IPS DF 19.7 (cell line): ENCODE measurements at places on chromosomes 13 and 19.

DNA sequence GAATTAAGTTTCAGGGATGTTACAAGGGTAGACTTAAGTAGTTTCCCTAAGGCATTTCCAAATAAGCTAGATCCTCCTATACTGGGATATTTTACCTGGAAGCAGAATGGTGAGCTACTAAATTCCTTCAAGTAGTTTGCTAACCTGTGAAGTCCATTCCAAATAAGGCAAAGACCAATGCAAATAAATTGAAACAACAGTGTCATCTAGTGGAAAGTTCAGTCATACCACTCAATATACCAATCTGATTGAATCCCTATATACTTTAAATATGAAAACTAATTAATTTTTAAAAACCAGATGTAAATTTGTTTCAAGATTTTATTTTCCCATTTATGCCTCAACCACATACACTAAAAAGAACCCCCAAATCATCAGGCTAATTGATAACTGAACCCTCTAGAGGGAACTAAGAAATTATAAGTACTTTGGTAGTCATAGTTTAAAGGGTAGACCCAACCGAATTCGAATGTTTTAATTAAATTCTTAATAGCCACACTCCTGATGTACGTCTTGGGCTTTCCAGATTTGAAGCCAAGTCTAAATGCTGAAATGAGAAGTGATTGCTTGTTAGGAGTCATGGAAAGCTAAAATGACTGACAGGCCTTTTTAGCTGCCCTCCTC lies 223.7 kb downstream of the TBC1D4 start:
- peak; percentile 7 for DNase-seq

GRCh38 chr19:46429999-46430398 lies 1.3 kb upstream of the PNMA8C start:
- DNase-seq = no peak

- no peak for DNase-seq
These were observed at the start of gene VASP for GRCh38 chr19:45506989-45507871. Gene VASP (plus strand): TSS chr19:45507479. CDS start chr19:45507772, 293 bp downstream.

DNA sequence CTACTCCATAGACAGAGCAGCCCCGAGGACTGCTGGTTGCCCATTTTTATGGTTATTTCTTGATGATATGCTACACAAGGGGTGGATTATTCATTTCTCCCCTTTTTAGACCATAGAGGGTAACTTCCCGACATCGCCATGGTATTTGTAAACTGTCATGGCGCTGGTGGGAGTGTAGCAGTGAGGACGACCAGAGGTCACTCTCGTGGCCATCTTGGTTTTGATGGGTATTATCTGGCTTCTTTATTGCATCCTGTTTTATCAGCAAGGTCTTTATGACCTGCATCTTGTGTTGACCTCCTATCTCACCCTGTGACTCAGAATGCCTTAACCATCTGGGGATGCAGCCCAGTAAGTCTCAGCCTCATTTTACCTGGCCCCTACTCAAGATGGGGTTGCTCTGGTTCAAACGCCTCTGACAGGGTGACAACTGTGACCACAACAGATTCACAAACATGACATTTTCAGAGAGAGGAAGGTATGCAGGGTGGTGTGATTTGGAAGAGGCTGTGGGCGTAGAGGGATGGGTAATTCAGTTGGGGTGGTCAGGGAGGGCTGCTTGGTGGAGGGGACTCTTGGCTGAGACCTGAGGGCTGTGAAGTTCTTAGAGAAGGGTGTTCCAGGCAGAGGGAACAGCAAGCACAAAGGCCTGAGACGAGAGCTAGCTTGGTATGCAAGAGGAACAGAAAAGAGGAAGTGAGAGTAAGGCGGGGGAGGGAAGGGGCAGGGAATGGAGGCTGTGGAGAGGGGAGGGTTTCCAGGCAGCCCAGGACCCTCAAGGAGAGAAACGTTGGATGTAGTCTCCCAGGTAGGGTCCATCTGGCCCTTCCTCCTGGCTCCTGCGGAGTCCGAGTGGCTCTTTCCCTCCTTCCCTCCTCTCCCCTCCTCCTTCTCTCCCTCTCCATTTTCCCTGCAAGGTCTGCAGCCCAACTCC lies 23.5 kb downstream of the FAM187B start:
- no peak for DNase-seq

- DNase-seq = no peak
These were observed 2.0 kb downstream of the DNAJC3 start for GRCh38 chr13:95678967-95679366.

- DNase-seq = no peak
These were observed 31.9 kb upstream of the CPB2 start for GRCh38 chr13:46136688-46137087.

DNA sequence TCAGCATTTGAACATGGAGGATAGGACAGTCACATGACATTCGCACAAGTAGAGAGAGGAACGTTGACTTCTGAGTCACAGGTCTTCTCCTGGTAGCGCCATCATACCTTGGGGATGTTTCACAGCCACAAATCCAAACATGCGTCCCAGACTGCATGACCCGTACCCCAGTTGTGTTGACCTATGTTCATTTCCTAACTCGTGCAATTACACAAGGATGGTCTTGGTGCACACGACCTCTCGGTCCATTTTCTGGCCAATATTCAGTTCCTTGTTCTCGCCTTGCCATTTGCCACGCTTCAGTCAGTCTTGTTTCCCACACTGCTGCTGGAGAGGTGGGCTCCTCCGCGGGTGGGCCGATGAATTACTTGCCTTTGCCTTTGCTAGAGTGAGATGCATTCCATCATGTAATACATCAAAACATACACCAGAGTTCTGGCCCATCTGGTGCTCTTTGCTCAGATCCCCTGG lies 87.3 kb downstream of the COL4A2 start:
- no peak for DNase-seq

- DNase-seq = no peak
These were observed 1358.5 kb upstream of the PCDH9 start for GRCh38 chr13:68588623-68589022.

DNA sequence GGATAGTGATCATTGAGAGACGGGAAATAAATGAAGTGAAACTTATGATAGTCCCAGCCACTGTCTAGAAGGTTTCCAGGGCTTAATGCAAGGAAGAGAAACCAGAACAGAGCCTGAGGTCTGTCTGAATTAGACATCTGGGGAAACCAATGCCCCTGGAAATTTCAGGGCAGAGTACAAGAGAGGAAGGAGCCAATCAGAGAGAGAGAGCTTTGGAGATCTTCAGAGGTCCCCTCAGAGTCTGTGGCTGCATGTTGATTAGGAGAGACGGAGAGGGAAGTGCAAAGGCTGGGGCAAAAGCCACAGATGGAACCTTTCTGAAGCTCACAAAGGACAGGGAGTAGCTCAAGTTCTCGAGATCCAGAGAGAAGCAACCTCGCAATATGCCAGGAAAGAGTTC lies 378.0 kb downstream of the DNAJC15 start:
- DNase-seq = no peak

DNA sequence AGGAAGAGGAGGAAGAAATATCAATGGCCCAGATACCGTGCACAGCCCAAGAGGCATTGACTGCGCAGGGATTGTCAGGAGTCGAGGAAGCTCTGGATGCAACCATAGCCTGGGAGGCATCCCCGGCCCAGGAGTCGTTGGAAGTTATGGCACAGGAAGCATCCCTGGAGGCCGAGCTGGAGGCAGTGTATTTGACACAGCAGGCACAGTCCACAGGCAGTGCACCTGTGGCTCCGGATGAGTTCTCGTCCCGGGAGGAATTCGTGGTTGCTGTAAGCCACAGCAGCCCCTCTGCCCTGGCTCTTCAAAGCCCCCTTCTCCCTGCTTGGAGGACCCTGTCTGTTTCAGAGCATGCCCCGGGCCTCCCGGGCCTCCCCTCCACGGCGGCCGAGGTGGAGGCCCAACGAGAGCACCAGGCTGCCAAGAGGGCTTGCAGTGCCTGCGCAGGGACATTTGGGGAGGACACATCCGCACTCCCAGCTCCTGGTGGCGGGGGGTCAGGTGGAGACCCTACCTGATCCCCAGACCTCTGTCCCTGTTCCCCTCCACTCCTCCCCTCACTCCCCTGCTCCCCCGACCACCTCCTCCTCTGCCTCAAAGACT lies 36.0 kb downstream of the KEAP1 start:
- DNase-seq = no peak

GRCh38 chr13:98435376-98435775 lies 141.5 kb downstream of the STK24 start:
- no peak for DNase-seq

- no peak for DNase-seq
These were observed 82.2 kb downstream of the SLAIN1 start for GRCh38 chr13:77779552-77780272.

DNA sequence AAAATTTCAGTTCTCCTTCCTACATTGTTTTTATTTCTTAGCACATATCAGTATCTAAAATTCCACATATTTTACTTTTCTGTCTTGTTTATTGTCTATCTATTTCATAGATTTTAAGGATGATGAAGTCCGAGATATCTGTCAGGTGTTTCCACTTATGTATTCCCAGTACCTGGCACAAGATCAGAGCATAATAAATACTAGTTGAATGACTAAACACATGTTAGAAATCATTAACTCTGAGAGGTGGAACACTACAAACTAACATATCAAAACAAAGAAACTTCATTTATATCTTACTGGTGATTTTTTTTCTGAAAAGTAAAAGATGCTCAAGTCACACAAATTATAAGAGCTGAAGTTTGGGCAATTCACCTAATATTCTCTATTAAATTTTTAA lies 1208.3 kb downstream of the PCDH9 start:
- no peak for DNase-seq

DNA sequence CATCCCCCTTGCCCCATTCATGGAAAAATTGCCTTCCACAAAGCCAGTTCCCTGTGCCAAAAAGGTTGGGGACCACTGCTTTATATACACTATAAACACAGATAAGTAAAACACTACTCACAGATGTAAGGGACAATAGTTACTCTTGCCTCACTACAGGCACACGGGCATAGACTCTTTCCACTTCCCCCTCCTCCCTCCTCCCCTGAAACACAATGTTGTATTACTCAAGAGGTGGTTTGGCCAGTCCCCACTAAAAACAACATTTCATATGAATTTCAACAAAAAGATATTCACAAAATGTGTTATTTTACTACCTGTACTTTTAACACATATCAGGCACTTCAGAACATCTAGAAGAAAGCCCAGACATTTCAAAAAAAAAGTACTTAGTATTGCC lies 45.1 kb downstream of the EPSTI1 start:
- no peak for DNase-seq

- no peak for DNase-seq
These were observed 64.7 kb upstream of the STARD13 start for GRCh38 chr13:33349986-33350826.

- DNase-seq = no peak
These were observed 38.7 kb downstream of the SIAH3 start for GRCh38 chr13:45812695-45813372.

DNA sequence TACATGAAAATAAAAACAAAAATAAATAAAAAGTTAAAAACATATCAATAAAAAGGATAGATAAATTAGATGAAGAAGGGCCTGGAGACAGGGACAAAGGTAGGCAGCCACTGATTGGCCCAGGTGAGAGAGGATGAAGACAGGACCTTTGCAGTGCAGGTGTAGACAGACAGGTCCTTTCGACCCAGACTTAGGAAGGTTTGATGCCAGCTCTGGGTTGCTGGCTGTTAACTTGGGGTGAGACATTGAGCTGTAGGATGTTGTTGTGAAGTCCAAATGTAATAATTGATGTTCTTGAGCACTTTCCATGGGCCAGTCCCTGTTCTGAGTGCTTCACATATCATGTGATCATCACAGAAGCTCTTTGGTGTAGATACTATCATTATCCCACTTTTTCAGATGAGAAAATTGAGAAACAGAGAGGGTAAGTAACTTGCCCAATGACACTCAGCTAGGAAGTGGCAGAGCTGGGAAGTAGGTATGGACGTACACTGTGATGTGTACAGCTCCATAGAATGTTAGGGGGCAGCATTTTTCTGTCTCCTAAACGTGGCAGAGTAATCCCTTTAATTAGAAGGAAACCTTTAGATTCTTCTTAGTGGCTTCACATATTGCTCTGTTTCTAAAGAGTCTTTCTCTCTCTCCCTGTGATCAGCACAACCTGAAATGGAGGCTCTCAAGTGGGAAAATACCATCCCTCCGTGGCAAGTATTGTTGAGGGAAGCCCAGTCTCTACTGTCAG lies 76.0 kb upstream of the STK24 start:
- no peak for DNase-seq

DNA sequence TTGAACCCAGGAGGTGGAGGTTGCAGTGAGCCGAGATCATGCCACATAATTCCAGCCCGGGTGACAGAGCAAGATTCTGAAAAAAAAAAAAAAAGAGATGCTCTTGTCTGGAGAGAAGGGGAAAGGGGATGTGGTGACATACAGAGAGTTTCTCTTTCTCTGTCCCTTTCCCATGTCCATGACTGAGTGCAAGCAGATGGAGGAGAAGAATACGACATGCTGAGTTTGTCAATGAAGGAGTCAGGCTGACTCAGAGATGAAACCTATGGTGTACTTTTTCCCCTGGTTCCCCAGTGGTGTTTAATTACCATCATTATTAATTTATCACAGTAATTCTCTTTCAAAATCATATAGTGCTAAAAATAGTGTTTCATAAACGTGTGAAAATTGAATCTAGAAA lies 448.8 kb downstream of the FOXO1 start:
- no peak for DNase-seq

- no peak for DNase-seq
These were observed 40.2 kb downstream of the SMIM24 start for GRCh38 chr19:3440082-3440481.
